ENCODE measurements at places on chromosomes 7 and 10.
A peak's percentile ranks its signal among the peaks of the same experiment; 100 is the strongest.

- no peak for DNase-seq
Measured at GRCh38 chr7:117809958-117810357, 63.3 kb downstream of the CTTNBP2 start.

GRCh38 chr7:135181261-135181928 is 10.9 kb upstream of the CYREN start:
- DNase-seq: no peak

DNA sequence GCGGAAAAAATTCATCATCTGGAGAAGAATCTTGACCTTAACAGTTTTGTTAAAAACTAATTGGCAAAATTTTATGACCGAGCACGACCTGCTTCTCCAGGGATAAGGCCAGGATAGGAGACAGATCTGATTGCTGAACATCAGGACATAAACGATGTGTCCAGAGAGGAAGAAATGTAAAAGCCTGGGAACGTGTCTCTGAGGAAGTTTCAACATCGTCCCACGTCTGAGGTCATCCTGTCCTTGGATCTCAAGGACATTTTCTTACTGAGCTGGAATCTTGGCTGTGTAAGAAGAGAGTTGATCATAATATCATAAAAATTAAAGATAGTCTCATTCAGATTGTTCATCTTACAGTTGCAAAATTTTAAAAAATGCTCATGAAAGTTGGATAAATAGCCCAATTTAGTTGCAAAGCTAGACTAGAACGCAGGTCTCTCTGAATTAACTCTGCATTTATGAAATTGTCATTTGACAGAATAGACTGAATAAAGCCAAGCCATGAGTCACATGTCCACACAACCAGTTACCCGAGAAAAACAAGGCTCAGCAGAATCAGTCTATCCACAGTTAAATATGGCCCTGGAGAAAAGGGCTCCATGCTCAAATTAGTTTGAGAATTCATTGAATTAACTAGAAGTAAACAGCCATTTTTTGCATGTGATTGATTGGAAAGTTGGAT is 120.0 kb upstream of the EGFR start:
- DNase-seq: no peak

- DNase-seq: no peak
Measured at GRCh38 chr7:100091411-100092181, 2.8 kb downstream of the COPS6 start.

DNA sequence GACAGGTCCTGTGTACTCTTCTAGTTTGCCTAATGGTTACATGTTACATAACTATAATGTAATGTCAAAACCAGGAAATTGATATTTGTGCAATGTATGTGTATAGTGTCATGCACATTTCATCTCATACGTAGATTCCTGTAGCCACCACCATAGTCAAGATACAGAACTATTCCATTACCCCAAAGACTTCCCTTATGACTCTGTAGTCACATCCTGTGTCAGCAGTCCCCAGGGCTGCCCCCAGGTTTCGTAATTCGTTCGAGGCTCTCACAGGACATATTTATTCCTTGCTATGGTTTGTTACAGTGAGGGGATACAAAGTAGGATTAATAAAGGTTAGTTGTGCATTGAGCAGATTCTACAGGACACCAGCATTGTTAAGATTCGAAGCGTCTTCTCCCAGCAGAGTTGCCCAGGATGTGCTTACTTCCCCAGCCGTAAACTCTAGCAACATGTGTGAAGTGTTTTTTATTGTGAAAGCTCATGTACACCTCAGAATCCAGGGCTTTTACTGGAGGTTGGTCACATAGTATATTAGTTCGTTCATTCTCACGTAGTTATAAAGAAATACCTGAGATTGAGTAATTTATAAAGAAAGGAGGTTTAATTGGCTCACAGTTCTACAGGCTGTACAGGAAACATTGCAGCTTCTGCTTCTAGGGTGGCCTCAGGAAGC is 18.6 kb downstream of the RABGEF1 start:
- no peak for DNase-seq

- DNase-seq: no peak
Measured at GRCh38 chr10:86023336-86023735, 343.3 kb downstream of the GRID1 start.

GRCh38 chr7:38731215-38731614 is 100.0 kb upstream of the AMPH start:
- no peak for DNase-seq

GRCh38 chr7:131431289-131431688 is 103.6 kb downstream of the MKLN1 start:
- DNase-seq: no peak

DNA sequence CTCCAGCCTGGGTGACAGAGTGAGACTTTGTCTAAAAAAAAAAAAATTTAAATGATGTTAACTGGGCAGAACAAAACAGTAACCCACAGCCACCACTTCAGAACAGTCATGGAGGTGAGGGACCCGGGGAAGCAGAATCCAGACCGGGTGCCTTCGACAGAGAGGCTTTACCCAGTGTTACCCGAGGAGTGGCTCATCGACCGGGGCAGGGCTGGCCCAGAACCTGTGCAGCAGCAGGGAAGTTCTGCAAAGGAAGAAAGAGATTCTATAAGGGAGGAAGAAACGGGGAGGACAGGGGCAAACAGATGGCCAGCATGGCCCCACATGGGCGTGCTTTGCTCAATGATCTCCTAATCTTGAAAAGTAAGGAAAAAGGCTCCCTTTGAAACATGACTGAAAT is 26.0 kb upstream of the UBE3C start:
- no peak for DNase-seq

DNA sequence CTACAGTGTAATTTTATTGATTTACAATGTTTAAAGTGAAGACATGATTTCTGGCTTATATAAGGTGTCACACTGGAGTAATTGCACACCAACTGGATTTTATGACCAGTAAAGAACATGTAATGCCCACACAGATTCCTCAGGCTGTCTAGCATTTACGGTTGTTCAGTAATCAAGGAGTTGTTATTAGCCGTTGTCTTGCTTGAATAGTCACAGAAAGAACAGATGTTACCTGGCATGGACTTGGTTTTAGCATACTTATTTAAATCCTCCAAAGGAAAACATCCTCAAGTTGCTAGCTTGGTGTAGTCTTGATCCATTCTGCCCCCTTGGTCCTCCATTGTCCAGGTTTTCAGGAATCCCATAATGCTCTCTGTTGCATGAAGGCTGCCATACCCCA is 65.8 kb downstream of the POU6F2 start:
- DNase-seq: no peak

DNA sequence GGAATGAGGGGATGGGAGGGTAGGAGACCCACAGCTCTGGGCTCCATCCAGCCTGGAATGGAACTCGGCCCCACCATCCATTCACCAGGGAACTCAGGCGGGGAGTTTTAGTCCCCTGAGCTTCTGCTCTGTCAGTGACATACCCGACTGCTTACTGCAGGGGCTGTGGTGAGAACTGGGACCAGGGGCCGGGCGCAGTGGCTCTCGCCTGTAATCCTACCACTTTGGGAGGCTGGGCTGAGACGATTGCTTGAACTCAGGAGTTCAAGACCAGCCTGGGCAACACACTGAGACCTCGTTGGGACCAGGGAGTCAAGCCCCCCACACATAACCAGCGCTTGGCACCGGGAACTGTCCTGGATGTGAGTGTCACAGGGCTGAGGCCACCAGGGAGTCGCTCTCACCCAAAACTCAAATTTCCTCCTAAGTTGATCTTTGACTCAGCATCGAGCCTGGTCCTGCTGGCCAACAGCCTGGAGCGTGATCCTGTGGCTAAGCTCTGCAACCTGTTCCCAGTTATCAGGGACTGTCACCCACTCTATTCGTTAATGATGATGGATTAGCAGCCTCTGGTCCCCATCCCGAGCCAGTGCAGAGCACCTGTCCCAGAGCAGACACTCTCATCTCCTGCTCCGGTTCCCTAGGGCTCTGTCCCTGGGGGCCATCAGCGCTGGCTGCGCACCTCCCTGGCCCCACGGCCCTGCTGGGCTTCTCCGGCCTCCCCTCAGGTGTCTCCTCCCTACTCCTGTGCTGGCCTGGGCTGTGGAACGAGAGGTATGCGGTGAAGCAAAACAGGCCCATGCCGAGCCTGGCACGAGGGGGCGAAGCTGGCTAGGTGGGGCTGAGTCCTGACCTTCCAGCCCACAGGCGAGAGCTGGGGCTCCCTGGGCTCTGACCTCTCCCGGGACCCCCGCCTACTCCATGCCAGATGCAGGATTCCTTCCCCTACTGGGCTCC is 902 bp upstream of the CLDN15 start:
- no peak for DNase-seq

DNA sequence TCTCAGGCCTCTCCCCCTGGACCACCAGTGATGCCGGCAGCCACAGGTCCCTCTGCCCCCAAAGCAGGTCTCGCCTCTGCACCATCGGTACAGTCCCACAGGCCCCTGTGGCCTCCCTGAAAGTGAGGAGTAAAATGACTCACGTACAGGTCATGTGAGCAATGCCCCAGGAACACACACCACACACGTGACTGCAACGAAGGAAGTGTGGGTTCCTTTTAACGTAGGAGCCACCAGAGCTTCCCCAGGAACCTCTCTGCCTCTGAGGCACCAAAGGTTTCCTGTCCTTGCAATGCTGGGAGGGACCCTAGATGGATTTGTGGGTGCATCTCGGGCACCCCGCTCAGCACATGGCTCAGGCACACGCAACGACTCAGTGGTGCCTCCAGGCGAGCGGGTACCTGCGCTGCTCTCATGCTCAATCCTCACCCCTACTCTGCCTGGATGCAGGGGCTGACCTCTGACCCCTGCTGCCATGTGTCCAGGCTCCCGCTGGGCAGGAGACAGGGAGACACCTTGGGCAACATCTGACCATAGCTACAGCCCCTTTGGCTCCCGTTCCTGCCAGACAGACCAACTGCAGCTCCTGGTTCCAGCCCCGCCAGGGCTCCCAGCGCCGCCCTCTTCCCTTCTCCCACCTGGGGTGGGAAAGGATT is 120.7 kb downstream of the PRKAG2 start:
- no peak for DNase-seq

- DNase-seq: no peak
Measured at GRCh38 chr7:44408596-44408995, 81.9 kb downstream of the NUDCD3 start.

DNA sequence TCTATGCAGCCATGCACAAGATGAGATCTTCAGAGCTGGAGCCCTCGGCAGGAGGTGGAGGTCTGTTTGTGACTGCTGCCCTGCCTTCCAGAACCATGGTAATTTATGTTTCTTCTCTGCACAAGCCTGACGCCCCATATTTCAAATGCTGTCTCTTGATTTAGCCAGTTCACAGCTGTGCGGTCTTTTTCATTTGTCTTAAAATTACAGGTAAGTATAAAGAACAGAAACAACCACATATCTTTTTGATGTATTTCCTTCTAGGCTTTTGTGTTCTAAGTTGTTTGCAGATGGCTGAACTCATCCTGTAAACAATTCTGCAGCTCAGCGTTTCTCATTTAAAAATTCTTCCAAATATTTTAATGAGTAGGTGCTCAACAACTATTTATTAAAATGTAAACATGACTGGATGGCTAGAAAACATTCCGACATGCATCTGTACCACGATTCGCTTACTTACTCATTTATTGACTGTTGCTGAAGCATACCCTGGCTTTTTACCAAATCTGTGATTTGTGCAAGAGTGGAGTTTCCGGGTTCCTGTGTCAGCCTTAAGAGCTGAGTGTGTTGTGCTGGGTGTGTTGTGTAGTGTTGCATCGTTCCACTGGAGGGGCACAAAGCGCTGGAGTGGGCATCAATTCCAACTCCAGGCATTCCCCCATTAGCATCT is 58.9 kb downstream of the PIP4K2A start:
- no peak for DNase-seq

- no peak for DNase-seq
Measured at GRCh38 chr10:75140246-75140645, 28.8 kb downstream of the SAMD8 start.

- DNase-seq: no peak
Measured at GRCh38 chr10:64210211-64210610, 689.0 kb downstream of the REEP3 start.

- peak; percentile 32 for DNase-seq
Measured at GRCh38 chr7:142094861-142095260, 16.7 kb upstream of the MGAM2 start.

GRCh38 chr7:12905671-12906070 is 218.2 kb downstream of the ARL4A start:
- DNase-seq: no peak

- no peak for DNase-seq
Measured at GRCh38 chr10:25811052-25811685, 122.9 kb upstream of the MYO3A start.

DNA sequence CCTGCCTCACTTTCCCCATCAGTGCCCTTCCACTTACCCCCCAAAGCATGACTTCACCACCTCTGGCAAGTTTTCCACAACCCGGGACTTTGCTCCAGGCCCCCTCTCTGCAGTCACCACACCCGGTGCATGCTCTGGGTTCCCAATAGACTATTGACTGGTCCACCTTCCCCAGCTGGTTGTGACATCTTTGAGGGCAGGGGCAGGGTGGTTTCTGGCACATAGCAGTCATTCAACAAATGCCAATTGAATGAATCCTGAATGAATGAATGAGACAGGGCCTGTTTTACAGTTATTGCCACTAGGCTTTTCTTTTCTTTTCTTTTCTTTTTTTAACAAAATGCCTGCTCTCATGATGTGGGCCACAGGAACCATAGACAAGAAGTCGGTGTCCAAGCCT is 28.8 kb upstream of the DOCK1 start:
- no peak for DNase-seq

DNA sequence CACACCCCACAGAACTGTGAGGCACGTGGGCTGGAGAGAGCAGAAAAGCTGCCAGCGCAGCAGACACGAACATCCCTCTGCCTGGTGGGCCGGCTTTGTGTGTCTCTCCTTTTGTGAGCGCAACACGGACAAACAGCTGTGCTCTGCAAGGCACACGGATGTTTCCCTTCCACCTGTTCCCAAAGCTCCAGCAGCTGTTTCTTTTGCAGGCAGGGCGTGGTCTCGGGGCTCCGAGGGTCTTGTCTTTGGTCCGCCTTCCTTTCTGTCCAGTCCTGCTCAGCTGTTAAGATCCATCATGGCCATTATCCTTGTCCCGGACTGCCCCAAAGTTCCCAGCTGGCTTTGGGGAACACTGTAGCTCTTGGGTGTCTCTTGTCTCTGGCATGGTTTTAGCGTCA is 32.7 kb upstream of the SH2B2 start:
- no peak for DNase-seq

DNA sequence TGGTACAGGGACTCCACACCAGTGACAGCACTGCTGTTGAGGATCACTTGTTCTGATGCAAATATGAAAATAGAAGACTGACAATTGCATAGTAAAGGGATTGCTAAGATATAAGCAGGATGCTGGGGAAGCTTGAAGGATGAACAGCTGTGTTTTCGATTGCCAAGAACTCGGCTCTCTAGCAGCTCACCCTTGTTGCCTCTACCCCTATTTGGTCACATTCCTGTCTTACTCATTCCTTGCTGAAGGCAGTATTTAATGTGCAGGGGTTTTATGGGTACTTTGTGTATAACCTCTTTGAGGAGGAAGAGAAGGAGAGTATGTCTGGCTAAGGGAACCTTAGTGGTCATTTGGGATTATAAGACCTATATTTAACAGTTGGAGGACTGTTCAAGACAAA is 218.8 kb downstream of the AUTS2 start:
- DNase-seq: no peak

GRCh38 chr7:29142021-29142727 is 4.2 kb downstream of the CPVL start:
- no peak for DNase-seq
